Activated effector memory CD4-positive, alpha-beta T cell treated with Interleukin-2 at 50 U/mL for 16 hours (primary cell): ENCODE measurements at places on chromosomes 6 and 20.

GRCh38 chr6:36419310-36419709 lies 23.3 kb downstream of the PXT1 start:
- no peak for DNase-seq

DNA sequence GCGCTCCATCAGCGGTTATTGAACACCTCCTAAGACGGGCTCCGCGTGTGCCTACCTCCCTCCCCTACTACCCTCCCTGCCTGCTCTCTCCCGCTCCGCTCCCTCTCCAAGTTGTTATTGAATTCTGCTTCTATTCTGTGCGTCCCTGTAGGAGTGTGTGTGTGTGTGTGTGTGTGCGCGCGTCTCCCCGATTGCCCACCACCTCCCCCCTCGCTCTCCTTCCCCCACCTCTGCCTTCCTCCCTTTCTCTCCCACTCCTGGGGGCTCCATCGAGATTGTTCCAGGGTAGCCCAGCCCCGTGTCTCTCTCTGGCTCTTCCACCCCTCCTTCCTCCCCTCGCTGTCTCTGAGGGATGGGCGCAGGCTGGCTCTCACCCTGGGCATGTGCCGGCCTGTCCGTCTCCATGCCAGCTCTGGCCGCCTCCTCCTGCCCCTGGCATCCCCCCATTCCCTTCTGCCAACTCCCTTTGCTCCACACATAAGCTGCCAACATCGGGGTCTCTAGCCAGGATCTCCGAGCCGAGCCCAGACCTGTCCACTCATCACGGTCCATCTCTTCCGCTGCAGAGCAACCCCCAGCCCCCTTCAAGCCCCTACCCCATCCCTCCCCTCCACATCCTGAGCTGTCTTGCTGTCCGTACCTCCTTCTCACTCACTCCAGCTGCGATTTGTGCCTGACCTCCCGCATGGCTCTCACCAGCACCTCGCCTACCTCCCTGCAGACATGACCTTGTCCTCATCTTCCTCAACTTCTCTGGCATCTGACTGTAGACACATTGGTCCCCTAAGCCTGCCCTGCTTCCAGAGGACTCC lies 68.5 kb downstream of the SRC start:
- DNase-seq, result no peak

DNA sequence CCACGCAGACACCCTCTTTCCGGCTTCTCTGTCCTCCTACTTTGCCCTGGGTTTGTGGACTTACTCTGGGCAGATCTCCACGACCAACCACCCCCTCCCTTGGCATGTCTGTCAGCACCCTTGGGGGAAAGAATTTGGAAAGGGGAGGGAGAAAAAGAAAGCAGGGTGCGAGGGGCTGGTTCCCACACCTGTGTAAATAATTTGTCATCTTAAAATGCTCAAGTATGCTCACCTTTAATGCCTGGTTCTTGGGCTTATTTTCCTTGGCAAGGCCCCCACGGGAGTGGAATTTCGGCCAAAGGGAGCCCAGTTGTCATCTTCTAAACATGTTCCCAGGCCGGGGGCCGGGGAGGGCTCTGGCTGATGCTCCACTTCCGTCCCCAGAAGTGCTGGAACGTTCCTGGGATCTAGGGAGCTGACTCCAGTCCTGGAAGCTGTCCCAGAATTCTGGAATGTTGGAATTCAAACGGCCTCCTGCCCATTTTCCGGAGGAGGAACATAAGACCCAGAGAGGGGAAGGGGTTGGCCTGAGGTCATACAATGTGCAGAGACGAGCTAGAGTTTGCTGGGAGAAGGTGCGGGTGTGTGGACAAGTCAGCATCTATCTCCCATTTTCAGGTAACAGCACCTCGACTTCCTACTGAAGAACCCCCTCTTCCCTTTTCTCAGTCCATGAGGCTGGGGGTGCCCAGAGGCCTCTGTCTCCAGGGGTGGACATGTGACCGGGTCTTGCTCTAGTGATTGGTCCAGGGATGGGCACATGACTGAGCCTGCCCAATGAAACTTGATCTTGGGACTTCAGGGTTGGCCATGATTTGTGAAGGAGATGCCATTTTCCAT lies 122.3 kb downstream of the CEBPB start:
- no peak for DNase-seq

DNA sequence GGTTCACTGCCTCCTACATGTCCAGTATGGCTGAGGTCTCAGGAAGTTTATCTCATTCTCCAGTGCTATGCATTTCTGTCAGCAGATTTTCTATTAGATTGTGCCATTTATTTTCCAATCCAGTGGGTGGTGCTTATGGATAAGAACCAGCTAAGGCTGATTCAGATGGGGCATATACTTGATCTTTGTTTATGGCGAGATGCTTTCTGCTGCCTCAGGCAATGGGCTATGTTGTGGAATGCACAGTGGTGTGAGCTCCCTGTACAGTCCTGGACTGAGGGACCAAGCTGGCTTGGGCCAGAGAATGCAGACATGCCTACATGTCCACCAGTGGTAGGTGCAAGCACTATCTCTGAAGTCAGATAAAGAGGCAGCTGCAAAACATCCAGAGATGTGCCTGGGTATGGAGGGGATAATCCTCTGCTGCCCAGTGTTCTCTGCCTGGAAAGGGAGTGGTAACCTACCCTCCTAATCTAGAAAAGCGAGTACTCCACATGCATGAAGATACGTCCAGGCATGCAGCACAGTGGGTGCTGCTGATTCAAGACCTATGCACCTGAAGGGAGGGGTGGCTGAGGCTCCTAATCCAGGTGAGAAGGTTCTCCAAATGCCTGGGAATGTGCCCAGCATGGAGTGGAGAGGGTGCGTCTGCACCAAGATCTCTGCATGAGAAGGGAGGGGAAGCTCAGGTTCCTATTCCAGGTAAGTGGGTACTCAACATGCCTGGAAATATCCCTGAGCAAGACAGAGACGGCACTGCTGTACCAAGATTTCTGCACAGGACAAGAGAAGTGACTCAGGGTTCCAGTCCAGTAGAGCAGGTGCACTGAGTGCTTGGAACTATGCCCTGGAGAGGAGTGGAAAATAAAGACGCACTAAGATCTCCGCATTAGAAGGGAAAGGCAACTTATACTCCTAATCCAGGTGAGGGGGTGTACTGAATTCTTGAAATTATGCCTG lies 9.4 kb downstream of the CST4 start:
- DNase-seq, result no peak

- no peak for DNase-seq
Observed at GRCh38 chr6:30349421-30350177, 4.6 kb downstream of the RPP21 start.

DNA sequence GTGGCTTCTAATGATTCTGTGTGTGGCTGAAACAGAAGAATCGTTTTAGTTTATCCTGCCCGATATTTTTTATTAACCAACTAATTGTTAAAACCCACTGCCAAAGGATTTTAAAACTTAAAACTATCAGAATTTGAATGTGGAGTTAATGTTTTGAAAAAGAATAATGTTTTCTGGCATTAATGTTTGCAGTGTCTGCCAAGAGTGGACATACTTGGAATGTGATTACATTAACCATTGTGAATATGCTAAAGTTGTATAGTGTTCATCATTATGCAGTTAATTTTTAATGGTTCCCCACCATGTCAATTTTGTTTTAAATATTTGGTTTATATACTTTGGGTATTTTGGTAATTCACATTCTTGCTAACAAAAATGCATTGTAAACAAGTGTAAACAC lies 24.4 kb downstream of the DCBLD1 start:
- DNase-seq, result no peak

- DNase-seq, result no peak
Observed at GRCh38 chr6:44668976-44669934, 281.7 kb downstream of the CDC5L start.

GRCh38 chr20:62177307-62177706 lies 5.5 kb upstream of the MTG2 start:
- no peak for DNase-seq
